ENCODE measurements at places on chromosomes 5 and 9. TPM values are rescaled to one million over a fixed set of nuclear protein-coding genes. Genes with fewer than 3 reads are reported as not detected.

Gene LRRTM2
- 0.35 TPM for total RNA-seq

Gene ENTREP1
- total RNA-seq, result not detected

DNA sequence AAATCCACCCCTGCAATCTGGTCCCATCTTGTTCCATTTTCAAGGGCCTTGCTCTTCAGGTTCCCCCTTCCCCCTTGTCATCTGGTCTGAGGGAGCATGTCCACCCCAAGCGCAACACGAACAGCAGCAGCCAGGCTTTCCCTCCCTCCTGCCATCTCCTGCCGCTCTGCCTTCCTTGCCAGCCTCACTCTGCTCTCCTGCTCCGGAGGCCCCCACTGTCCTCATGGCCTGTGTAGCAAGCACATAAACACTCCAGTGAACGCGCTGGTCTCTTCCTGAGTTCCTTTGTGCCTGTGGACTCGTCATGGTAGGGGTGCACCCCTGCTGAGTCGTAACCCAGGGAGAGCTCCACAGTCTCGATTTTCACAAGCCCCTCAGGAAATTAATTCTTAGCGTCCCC, 29.9 kb downstream of the TENT4A start:
- peaks cover 42% of the 10 kb centered on the region for H3K36me3 ChIP-seq
- H3K27me3 ChIP-seq, result no peaks in the 10 kb centered on the region
- H3K4me1 ChIP-seq, result no peaks in the 10 kb centered on the region
- DNase-seq, result no peak
- no peak overlapping the region for H3K4me3 ChIP-seq
- no peak overlapping the region for H3K27ac ChIP-seq

Gene IFNB1
- not detected for total RNA-seq

DNA sequence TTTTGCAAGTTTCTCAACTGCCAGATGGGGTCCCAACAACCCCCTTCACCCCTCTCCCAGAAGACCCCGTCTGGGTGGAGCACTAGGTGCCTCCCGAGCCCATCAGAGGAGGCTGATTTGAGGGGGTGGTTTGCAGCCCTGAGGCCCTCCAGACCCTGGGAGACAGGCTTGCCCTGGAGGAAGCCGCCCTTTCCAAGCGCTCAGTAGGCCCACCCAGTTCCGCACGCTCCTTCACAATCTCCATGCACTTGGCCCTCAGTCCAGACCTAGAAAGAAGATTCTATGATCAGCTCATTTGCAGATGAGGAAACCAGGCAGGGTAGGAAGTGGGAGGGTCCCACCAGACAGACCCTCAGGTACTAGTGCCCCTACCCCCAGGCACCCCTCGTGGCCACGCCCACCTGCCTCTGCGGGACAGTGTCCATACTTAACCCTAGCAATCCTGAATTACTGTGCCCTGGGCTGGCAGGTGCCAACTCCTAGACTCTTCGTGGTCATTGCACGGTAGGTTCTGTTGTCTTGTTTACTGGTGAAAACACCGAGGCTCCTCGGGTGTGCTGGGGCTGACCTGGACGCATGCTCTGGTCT, 22.3 kb downstream of the OR2V1 start:
- H3K27me3 ChIP-seq, result peaks cover 12% of the 10 kb centered on the region
- no peak overlapping the region for H3K4me3 ChIP-seq
- DNase-seq, result no peak
- H3K27ac ChIP-seq, result no peak overlapping the region
- no peaks in the 10 kb centered on the region for H3K4me1 ChIP-seq
- H3K36me3 ChIP-seq, result no peaks in the 10 kb centered on the region

DNA sequence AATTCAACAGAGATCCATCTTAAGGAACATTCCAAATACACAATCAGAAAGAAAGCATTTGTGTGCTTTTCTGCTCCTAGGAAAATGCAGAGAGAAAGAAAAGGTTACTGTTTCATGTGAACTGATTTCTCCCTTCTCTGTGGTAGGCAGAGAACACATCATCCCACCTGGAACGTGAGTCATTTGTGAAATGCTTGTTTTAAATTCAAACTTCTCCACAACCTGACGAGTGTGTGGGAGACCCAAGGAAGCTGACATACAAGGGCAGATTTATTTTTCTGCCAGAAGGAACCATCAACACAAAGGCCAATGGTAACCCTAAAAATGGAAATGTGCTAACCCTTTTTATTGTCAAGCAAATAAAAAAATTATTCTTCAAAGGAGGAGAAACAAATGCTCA, 156.4 kb downstream of the EFNA5 start:
- no peaks in the 10 kb centered on the region for H3K27me3 ChIP-seq
- no peaks in the 10 kb centered on the region for H3K4me1 ChIP-seq
- DNase-seq, result no peak
- no peak overlapping the region for H3K27ac ChIP-seq
- H3K4me3 ChIP-seq, result no peak overlapping the region
- H3K36me3 ChIP-seq, result no peaks in the 10 kb centered on the region

DNA sequence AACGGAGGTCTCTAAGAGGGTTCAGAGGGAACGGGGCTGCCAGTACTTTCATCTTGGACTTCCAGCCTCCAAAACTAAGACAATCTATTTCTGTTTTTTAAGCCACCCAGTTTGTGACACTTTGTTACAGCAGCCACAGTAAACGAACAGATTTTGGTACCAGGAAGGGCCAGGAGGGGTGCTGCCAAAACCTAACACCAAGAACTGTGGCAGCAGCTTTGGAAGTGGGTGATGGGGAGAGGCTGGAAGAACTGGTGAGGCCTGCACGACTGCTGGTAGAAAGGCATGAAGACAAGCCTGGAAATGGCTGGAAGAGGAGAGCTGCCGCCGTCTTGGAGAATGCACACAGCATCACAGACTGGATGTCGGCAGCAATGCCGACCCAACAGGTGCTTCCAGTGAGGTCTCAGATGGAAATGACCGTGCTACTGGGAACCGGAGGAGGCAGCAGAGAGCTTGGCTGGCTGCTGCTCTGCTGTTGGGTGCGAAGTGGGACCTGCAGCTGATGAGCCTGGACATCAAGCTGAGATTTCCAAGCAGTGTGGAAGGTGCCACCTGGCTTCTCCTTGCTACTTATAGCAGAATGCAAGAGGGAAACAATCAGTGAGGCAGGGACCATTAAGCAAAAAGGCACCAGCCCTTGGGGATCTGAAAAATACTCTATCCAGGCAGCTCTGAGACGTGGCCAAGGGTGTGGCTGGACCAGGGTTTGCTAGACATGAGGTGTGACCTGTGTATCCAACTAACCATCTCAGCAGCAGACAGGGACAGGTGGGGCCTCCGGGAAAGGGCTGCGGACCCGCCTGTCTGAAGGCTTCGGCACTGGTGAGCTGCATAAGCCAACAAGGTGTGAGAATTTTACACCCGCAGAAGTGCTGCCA, 4.7 kb upstream of the TMEM210 start:
- no peak overlapping the region for H3K27ac ChIP-seq
- peak; percentile 57 for DNase-seq
- H3K27me3 ChIP-seq, result peaks cover 4% of the 10 kb centered on the region

- H3K36me3 ChIP-seq, result no peaks in the 10 kb centered on the region
- no peaks in the 10 kb centered on the region for H3K27me3 ChIP-seq
- no peak for DNase-seq
- H3K4me1 ChIP-seq, result no peaks in the 10 kb centered on the region
Measured at GRCh38 chr5:114243972-114244317, 117.9 kb upstream of the KCNN2 start.

GRCh38 chr9:33155393-33155792, 11.7 kb downstream of the B4GALT1 start:
- no peak for DNase-seq
- H3K4me3 ChIP-seq, result no peak overlapping the region
- H3K36me3 ChIP-seq, result no peaks in the 10 kb centered on the region
- no peaks in the 10 kb centered on the region for H3K27me3 ChIP-seq
- H3K4me1 ChIP-seq, result peaks cover 72% of the 10 kb centered on the region

DNA sequence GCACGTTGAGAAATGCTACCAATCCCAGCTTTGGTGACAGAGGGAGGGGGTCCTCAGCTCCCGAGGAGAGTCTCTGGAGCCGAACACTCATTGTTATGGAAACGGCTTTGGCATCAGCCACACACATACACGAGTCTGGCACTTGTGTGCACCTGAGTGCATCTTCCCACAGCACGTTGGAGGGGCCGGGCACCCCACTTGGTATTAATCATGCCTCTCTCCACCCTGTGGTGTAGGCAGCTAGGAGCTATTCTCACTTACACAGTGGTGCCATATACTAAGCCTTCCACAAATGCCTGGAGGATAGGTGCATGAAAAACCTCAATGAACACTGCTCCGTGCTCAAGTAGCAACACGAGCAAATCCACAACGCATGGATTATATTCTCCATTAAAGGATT, 133.9 kb upstream of the PANK3 start:
- no peaks in the 10 kb centered on the region for H3K4me1 ChIP-seq
- H3K4me3 ChIP-seq, result no peak overlapping the region
- no peaks in the 10 kb centered on the region for H3K36me3 ChIP-seq

DNA sequence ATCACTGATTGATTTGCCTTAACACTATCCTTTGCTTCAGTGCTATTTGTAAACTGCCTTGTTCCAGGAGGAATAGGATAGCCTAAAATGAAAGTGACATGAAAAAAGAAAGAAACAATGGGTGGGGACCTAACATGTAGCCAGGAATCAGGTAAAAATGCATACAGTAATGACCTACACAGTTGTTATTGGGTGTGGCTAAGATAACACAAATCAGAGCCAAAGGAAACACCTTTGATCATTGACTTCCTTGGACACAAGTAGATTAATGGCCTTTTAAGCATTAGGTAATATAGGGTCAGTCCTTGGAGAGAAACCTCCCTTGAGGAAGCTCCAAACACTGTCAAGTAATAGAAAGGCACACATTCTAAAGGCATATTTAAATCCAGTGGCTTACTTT, 220.4 kb downstream of the TRPM3 start:
- no peak overlapping the region for H3K27ac ChIP-seq
- no peak overlapping the region for H3K4me3 ChIP-seq
- DNase-seq, result no peak
- no peaks in the 10 kb centered on the region for H3K27me3 ChIP-seq
- H3K36me3 ChIP-seq, result no peaks in the 10 kb centered on the region
- H3K4me1 ChIP-seq, result no peaks in the 10 kb centered on the region

DNA sequence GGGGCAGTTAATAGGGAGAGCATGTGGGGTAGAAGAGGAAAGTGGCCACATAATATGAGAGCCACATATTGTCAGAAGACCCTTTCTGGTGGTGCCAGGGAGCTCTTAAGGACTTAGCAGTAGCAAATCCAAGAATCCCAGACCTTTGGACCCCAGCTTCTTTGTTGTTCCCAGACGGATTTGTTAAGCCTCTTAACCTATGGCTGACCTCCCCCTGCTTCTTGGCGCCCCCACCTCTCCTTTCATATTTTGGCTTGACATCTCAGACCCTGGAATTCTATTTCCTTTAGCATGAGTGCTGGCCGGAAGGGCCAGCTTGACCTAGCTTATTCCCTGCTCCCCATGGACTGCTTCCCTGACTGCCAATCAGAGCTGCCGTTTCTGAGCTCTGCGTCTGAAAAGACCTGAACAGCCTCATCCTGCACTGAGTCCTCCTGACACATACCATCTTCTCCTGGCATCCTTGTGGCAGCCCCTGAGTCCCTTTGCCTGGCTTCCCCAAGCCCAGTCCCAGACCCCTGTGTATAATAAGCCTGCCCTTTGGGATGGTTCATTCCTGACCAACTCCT, 116.3 kb downstream of the PRKACG start:
- no peak overlapping the region for H3K27ac ChIP-seq
- H3K36me3 ChIP-seq, result no peaks in the 10 kb centered on the region
- no peaks in the 10 kb centered on the region for H3K27me3 ChIP-seq
- DNase-seq, result no peak

Gene SOHLH1
- total RNA-seq, result not detected

Gene GLDC
- total RNA-seq, result 1.3 TPM

- no peaks in the 10 kb centered on the region for H3K4me1 ChIP-seq
- H3K27ac ChIP-seq, result no peak overlapping the region
- no peaks in the 10 kb centered on the region for H3K27me3 ChIP-seq
- DNase-seq, result no peak
Measured at GRCh38 chr9:116144555-116144954, 9.0 kb upstream of the PAPPA start.

DNA sequence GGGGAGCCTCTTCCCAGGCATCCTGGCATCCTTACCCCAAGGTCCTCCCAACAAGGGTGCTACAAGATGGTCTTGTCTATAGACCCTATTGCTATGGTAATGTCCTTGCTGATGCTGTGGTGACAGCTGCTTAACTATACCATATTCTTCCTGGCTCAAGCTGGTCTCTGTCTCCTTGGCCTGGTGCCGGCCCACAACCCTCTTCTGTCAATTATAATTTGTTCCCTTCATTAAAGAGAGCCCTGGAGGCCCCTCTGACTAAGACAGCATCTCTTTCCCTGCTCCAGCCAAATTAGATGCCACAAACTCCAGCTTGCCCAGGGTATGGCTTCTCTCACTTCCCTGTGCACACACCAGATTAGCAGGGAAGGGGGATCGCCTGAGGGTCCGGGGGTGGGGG, 86.7 kb downstream of the PSD2 start:
- peaks cover 1% of the 10 kb centered on the region for H3K4me1 ChIP-seq
- H3K4me3 ChIP-seq, result no peak overlapping the region
- no peak overlapping the region for H3K27ac ChIP-seq
- DNase-seq, result no peak
- no peaks in the 10 kb centered on the region for H3K36me3 ChIP-seq

- no peak overlapping the region for H3K4me3 ChIP-seq
- peaks cover 72% of the 10 kb centered on the region for H3K27me3 ChIP-seq
- H3K27ac ChIP-seq, result no peak overlapping the region
Measured at GRCh38 chr9:124013309-124014210, 2.0 kb downstream of the LHX2 start.

Gene SPZ1
- total RNA-seq, result not detected

GRCh38 chr9:29129763-29130162, 1556.5 kb upstream of the C9orf72 start:
- DNase-seq, result no peak
- H3K36me3 ChIP-seq, result no peaks in the 10 kb centered on the region
- no peaks in the 10 kb centered on the region for H3K4me1 ChIP-seq
- H3K4me3 ChIP-seq, result no peak overlapping the region
- H3K27ac ChIP-seq, result no peak overlapping the region
- H3K27me3 ChIP-seq, result no peaks in the 10 kb centered on the region

Gene GMCL2
- not detected for total RNA-seq
